ENCODE measurements at places on chromosomes 2 and 18.

GRCh38 chr2:19247186-19247585 is 111.2 kb downstream of the OSR1 start:
- ATAC-seq, result no peak

DNA sequence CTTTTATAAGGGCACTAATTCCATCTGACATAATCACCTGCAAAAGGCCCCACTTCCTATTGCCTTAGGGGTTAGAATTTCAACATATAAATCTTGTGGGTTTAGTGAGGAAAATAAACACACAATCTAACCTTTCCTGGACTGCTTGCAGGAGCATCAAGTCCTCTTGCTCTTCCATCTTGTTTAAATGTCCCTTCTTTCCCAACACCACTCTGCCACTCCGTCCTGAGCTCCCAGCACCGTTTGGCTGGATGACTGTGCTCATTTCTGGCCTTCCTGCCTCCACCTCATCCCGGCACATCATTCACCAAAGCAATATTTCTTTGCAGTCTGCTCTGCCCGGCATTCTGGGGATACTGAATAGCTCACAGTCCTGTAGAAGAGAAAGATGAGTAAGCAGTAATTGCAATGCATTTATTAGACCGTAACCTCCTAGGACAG is 247.8 kb downstream of the BCL2 start:
- ATAC-seq, result no peak

DNA sequence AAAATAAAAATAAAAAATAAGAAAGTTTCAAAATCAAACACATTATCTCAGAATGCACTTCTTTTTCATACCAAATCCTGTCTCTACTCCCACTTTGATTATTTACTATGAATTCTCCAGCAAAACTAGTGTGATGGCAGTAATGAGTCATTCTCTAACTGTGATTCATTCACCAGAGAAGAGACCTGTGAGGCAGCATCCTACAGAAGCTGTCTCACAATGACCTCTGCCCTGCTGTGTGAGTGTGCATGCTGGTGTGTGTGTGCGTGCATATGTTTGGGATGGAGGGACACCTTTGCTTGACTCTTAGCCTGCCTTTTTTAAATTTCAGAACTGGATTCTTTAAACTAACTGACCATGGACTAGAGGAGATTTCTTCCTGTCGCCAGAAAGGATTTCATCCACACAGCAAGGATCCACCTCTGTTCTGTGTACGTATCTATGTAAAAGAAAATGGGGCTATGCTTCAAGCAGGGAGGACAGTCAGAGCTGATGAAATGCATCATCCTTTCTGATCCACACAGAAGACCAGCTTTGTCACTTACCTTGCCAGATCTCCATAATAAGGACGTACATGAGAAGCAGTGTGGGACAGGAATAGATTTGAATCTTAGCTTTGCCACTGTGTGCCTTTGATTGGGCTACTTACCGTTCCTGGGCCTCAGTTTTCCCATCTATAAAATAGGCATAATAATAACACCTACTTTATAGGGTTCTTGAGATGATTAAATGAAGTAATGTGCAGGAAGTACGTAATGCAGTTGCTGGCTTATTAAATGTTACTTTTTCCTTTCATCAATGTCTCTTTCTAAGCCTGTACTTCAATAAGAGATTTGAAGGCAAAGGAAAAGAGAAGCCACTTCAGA is 31.2 kb downstream of the STAMBP start:
- ATAC-seq, result peak; percentile 97

DNA sequence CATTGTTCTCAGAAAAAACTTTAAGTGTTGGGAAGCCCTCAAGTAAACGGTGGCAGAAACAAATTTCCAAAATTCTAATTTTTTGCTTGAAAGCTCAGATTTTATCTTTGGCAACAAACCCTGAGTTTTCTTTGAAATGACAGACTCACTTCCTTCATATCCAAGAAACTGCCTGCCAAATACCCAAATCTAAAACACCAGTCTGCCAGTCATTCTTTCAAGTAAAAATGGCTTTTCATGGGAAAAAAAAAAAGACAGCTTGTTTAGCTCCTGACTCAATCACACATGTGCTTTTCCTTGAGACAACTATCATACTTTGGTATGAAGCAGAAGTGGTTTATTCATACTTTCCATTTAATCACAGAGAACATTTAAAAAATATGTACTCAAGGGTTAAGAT is 40.6 kb upstream of the CSRNP3 start:
- no peak for ATAC-seq

GRCh38 chr18:44541781-44542180 is 138.9 kb upstream of the SETBP1 start:
- ATAC-seq, result no peak

DNA sequence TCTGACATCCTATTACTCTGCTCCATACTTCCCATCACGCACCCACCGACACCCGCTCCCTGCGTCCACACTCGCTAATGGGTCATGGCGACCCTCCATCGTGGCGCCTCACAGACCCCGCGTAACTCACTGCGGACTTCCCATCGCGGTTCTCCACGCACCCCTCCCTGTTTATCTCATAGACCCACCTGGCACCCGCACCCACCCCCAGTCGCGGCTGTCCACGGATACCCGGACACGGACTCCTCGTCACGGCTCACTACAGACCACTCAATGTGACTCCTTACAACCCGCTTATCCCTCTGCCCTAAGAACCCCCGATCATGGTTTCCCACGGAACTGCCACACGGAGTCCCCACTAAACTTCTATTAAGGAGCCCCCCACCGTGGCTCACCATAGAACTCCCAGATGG is 458 bp downstream of the CXXC1 start:
- no peak for ATAC-seq

- ATAC-seq, result no peak
Observed at GRCh38 chr18:3863593-3863992, 413.6 kb downstream of the TGIF1 start.

GRCh38 chr2:189638301-189639006 is 22.8 kb upstream of the ASNSD1 start:
- no peak for ATAC-seq

- no peak for ATAC-seq
Observed at GRCh38 chr2:111990856-111991255, 64.2 kb upstream of the TMEM87B start.

DNA sequence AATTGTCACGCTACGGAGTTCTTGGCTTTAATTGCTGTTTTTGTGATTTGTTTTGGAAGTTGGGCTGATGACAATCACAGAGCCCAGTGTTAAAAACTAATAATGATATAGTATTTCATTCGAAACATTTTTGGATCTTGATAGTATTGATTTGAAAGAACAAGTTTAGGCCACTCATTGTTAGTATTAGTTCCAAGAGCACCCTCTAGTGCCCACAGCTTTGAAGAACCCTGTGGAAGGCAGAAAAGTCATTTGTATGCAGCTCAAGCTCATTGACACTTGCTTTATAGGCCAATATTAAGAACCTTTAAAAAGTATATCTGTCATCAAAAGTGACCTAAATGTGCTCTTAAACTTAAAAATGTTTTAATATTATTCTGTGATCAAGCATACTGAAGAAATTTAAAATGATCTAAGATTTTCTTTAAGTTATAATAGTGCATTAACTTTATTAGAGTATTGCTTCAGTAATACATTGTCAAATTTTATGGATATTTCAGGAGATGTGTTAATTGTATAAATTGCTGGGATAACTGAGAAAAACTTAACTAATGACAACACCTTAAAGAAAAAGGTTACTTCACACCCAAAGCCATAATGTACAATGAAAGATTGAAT is 191.0 kb downstream of the GRB14 start:
- no peak for ATAC-seq

- ATAC-seq, result no peak
Observed at GRCh38 chr2:174145827-174146226, 102.5 kb downstream of the OLA1 start.

DNA sequence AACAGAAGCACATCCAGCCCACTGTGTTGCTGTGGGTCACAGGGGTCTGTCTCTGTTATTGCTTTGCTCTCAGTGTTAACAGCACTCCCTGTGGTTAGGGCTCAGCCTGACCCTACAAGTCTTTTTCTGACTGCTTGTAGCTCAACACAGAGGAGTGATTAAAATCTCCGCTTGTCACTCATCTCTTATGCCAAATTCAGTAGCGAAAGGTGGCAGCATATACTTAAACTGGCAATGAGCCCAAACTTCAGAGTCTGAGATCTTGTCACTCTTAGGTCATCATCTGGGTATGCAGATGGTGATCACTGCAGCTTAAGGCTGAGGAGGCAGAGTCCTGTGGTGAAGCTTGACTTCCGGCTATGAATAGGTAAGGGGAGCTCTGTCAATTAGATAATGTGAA is 63.3 kb upstream of the CSRNP3 start:
- no peak for ATAC-seq

DNA sequence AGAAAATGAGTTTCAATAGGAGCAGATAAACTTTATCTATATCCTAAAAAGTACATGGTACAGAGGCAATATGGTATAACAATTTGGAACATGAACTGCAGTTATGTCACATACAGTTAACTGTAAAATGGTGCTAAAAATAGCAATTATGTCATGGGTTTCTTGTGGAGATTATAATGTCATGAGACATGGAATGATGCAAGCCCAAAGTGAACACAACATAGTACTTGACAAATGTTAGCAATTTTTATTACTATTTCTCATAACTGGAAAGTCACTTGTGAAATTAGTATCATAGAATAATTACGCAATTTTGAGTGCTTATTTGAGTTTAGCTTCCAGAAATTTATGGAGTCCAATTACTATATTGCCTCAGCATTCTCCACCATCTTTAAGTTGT is 1263.4 kb downstream of the DSC3 start:
- no peak for ATAC-seq

GRCh38 chr18:77700051-77700450 is 450.4 kb downstream of the GALR1 start:
- ATAC-seq, result no peak

DNA sequence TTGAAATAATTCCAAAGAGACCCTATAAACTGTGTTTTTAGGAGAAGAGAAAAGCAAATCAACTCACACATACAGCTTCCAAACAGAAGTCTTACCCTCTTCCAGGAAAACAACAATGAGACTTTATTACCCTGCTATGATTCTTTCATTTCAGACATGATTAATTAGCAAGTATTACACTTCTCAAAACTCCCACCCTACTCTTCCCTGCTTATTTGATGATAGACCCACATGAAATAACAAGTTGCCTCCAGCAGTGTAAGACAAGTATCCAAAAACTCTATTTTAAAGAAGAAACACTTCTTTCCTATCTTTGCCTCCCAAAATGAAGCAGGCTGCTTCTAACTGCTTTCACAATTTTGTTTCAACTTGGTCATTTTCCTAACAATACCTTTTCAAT is 4.1 kb downstream of the FIGN start:
- no peak for ATAC-seq

GRCh38 chr18:23238152-23238531 is 102.9 kb downstream of the CABLES1 start:
- ATAC-seq, result no peak

GRCh38 chr2:102184018-102184417 is 2.8 kb upstream of the IL1RL2 start:
- ATAC-seq, result no peak

GRCh38 chr2:108635630-108636354 is 83.5 kb upstream of the RANBP2 start:
- ATAC-seq, result no peak

GRCh38 chr2:168431301-168432024 is 24.6 kb upstream of the CERS6 start:
- no peak for ATAC-seq

DNA sequence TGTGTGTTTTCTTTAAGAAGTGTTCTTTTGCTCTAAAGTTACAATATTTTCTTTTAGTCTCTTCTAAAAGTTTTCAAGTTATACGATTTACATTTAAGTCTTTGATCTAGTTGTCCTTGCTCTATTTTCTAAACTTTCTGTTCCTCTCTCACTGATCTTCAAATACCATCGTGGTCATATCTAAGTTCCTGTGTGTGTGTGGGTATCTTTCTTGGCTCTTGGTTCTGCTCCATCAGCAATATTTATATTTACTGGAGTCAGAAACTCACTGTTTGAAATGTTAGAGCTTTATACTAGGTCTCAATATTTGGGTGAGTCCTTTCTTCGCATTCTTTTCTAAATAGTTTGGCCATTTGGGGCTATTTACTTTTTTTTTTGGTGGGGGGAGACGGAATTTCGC is 77.3 kb downstream of the COPS8 start:
- no peak for ATAC-seq

GRCh38 chr18:959854-960253 is 55.2 kb downstream of the ADCYAP1 start:
- ATAC-seq, result no peak

GRCh38 chr2:147560810-147561535 is 283.9 kb upstream of the ACVR2A start:
- no peak for ATAC-seq

Measured in activated CD4-positive, CD25-positive, alpha-beta regulatory T cell treated with anti-CD3 and anti-CD28 coated beads, Interleukin-2, amount 50 U/mL, for 24 hours (primary cell).